Left hindlimb (tissue), 1 donor: ENCODE measurements at places on chromosomes 11 and 22.

DNA sequence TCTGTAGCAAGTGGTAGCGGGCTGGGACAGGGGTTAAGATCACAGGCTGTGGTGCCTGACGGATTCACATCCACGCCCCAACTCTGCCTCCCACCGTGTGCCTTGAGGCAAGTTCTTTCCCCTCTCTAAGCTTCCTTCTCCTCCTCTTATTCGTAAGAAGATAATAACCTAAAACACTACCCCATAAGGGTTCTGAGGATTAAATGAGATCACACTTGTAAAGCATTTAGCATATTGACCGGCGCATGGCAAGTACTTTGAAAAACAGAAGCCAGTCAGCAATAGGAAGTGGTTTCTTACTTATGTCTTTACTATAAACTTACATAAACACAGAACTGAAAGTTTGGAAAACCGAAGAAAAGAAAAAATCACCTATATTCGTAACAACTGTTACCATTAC is 15.5 kb upstream of the LMO2 start:
- DNase-seq: no peak

DNA sequence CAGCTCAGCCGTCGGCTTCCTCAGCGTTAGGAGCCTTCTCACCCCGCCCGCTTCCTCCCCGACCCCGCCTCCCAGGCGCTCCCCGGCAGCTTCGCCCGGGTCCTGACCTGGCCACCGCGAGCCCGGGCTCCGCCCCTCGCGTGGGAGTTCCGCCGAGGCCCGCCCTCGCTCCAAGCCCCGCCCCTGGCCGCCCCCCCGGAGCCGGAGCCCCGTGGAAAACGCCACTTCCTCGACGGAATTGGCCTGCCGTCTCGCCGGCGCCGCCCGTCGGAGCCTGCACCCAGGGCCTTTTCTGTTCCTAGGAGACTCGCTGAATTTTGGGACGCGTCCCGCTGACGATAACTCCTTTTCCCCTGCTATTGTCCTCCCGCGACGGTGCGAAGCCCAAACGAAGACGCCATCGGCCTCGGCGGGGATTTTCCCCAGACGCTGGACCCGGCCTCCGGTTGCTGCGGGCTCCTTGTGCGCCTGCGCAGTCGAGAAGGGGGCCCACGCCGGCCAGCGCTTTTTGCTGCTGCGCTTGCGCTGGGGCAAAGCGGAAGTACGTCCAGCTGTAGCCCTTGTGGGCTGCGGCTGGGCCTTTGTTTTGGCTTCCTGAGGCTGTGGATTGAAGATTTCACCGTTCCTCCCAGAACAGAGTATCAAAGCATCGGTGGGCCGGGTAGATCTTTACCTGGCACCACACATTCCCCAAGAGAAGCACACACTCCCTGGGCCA is 10.0 kb downstream of the RELA start:
- peak; percentile 95 for DNase-seq

DNA sequence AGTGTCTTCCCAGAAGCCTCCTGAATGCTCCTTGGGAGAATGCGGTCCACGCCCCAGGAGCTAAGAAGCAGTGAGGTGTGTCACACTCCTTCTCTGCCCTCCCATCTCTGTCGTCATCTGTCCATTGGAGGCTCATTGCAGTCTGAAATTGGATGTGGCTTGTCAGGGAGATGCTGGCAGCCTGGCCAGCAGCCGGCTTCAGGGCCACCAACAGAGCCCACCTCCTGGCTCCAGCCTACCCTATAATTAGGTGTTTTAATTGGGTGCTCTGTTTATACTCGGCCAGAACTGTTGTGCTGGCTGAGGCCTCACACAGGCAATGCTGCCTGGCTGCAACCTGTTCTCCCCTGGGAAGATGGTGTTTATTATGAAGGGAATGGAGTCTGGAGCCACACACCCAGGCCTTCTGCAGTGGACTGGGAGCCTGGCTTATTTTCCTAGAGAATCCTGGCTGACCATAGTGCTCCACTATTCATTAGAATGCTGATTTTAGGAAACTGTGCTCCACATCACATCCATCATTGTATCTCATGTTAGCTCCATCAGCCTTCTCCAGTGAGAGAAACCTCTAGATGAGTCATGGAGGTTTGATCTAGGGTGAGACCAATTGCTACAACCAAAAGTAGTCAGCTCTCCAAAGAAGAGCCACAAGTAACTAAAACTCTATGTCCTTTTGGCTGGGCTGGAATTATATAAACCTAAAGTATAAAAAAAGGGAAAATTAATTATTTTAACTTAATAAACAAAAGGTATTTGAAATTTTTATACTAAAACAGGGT is 86.8 kb upstream of the CRTAM start:
- DNase-seq: peak; percentile 38

- DNase-seq: no peak
These were observed 576 bp upstream of the SC5D start for GRCh38 chr11:121291896-121292494.

GRCh38 chr11:95078526-95078925 is 11.1 kb upstream of the ENDOD1 start:
- no peak for DNase-seq

DNA sequence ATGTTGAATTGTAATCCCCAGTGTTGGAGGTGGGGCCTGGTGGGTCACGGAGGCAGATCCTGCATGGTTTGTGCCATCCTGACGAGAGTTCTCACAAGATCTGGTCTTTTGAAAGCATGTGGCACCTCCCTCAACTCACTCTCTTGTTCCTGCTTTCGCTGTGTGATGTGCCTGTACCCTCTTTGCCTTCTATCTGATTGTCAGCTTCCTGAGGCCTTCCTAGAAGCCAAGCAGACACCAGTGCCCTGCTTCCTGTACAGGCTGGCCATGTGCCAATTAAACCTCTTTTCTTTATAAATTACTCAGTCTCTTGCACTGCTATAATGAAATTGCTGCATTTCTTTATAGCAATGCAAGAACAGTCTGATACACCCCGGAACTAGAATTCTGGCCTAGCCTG is 13.1 kb downstream of the PTPN5 start:
- no peak for DNase-seq

GRCh38 chr11:67499808-67500483 is 5.2 kb downstream of the PITPNM1 start:
- DNase-seq: peak; percentile 28

- no peak for DNase-seq
These were observed 5.9 kb downstream of the TMEM121B start for GRCh38 chr22:17115236-17115635.

- peak; percentile 93 for DNase-seq
These were observed 130.5 kb upstream of the C11orf58 start for GRCh38 chr11:16607675-16608644.

DNA sequence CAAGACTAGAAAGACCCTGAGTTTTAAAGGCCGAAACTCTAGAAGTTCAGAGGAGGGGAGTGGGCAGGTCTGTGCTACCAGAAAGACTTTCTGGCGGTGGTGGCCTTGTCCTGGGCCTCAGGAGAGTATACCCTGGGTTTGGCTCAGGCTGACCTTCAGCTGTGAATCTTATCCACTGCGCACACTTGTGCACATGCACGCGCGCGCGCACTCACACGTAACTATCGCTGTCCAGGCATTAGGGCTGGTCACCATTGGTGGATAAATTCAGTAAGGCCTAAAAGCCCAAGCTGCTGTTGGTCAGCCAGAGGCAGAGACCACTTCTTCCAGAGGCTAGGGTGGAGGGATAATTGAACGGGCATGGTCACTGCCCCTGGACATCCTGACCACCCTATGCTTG is 25.1 kb downstream of the ARHGEF17 start:
- DNase-seq: no peak

DNA sequence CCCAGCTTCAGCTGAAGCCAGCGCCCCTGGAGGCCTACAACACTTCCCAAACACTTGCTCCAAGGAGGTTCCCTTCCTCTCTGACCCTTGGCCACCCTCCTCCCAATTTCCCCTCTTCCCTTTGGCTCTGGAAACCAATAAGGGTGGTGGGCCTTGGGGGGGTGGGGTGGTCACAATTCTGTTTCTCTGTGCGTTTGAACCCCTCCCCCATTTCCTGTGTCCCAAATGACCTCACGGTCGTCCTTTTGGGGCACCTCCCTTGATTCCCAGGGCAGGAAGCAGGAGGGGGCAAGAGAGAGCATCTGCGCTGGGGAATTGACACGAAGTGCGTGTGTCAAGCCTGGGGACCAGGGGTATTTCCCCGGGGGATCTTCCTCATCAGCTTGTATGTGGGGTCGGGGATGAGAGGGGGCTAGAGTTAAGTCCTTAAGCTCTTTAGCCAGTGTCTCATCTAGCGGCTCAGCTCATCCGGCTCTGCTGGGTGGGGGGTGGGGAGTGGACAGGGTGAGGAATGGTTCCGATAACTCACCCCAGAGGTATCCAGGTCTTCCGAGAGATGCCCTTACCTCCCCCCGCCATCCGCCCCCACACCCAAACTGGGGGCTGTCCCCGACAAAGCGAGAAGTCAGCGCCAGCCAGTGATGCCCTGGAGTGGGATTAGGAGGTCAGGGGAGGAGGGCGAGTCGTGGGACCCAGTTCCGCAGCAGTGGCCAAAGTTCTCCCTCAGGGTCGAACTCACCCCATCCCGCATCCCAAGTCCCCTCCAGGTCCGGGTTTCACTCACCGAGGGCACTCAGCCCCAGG is 587 bp downstream of the ESAM start:
- no peak for DNase-seq
